Left cardiac atrium (tissue), 4 donors: ENCODE measurements at places on chromosomes 12 and 14.

GRCh38 chr12:12676605-12677004, 19.4 kb downstream of the GPR19 start:
- no peak for DNase-seq

DNA sequence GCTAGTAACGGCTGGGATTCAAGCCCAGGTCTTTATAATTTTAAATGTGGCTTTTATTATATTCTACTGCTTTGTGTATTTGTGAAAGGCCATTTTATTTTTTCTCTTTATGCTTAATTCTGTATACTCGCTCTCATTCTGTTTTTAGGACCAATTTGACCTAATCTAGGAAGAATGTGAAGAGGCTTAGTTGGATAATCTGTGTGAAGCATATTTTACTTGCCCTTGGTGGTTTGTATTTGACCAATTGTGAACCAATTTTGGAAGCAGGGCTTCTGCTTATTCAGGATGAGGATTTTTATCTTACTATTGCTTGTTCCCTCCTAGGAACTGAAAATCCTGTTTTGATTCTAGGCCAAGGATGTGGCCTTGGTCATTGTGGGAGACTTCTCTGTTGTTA, 113.1 kb downstream of the TTC6 start:
- no peak for DNase-seq

- DNase-seq, result no peak
Observed at GRCh38 chr12:46455648-46456352, 83.2 kb upstream of the SLC38A2 start.

GRCh38 chr12:107903341-107904061, 129.0 kb downstream of the ASCL4 start:
- peak; percentile 67 for DNase-seq

DNA sequence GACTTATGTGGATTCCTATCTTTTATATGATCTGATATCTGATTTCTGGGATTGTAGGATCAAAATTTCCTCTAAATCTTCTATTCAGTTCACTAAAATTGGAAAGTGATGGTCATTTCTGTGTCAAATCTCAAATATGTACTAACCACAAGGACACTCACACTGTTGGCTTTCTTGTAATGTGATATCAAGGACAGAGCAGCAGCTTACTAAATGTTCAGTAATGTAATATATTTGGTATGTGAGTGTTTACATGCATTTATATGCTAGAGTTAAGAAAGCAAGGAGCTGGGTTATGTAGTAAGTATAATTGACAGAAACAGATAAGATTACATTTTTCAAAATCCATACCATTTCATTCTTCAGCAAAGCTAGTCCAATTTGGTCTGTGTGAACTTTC, 16.5 kb downstream of the PUS7L start:
- DNase-seq, result no peak

- no peak for DNase-seq
Observed at GRCh38 chr14:100336618-100337530, 13.7 kb downstream of the SLC25A47 start.

DNA sequence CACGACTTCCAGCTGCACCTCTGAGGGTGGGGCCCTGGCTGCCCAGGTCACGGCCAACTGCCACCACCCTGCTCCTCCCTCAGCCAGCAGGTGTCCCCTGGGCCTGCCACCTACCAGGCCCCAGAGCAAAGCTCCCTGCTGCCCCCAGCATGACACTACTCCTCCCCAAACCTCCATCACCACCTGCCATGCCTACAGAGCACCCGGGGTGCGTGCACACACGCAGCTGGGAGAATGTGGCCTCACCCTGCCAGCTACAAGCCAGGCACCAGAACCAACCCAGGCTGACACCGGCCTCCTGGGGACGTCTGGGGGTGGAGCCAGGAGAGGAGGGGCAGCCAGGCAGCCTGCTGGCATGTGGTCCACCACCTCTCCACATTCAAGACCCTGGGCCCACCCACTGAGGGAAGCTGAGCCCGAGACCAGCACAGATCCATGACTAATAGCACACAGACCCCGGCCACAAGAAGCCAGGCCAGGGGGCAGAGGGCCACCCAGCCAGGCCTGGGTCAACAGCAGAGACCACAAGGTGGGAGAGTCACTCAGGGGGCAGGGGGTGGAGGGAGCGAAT, 3.4 kb downstream of the JAG2 start:
- no peak for DNase-seq

DNA sequence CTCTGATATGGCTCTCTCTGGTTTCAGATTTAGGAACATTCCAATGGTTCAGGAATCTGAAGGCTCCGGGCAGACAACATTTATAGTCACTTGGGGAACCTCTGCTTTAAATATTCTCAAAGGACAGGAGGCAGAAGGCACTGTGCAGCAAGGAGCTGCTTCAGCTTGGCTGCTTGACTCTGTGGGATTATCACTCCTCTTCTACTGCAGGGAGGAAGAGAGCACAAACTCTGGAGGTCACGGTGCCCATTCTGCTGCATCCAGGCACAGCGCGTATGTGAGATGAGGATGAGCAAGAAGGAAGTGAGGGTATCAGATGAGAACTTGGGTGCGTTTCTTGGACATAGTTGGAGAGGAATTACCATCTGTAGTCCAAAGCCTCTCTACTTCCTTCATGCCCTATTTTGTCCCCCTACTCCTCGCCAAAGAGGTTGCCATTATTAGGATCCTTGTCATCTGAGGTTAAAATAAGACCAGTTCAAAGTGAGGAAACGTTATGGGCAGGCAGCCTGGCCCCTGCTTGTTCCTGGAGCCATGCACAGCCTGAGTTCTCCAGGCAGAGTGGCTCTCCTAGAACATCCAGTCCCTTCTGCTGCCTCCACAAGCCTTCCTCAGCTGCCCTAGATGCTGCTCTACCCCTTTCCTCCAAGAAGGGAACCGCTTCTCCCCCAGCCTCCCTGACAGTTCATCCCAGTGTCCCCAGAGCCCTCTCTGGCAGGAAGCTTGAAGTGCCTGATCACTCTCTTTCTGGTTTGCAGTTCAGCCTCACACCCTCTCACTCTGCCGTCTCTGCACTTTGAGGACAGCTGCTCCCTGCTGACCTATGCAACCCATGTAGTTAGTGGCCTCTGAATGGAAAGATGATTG, 12.5 kb downstream of the FGF6 start:
- no peak for DNase-seq

DNA sequence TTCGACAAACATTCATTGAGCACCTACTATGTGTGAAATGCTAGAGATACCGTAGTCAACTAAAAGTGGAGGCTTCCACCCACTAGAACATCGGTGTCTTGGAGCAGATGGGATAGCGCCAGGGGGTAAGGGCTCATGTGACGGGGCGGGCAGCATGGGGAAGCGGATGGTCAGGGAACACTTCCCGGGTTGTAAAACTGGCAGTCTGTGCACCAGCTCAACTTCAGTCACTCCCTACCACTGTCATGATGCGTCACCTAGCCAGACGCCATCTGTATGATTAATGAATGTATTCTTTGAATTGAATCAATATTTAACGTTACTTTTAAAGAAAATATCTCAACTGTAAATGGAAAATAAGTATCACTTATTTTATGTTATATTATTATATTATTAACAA, 93.5 kb downstream of the PIWIL1 start:
- DNase-seq, result no peak

GRCh38 chr12:105457026-105457425, 126.5 kb downstream of the C12orf75 start:
- no peak for DNase-seq

GRCh38 chr12:132827763-132828703, 636 bp downstream of the GOLGA3 start:
- DNase-seq, result peak; percentile 50

GRCh38 chr14:69132513-69133181, 20.3 kb downstream of the DCAF5 start:
- no peak for DNase-seq

DNA sequence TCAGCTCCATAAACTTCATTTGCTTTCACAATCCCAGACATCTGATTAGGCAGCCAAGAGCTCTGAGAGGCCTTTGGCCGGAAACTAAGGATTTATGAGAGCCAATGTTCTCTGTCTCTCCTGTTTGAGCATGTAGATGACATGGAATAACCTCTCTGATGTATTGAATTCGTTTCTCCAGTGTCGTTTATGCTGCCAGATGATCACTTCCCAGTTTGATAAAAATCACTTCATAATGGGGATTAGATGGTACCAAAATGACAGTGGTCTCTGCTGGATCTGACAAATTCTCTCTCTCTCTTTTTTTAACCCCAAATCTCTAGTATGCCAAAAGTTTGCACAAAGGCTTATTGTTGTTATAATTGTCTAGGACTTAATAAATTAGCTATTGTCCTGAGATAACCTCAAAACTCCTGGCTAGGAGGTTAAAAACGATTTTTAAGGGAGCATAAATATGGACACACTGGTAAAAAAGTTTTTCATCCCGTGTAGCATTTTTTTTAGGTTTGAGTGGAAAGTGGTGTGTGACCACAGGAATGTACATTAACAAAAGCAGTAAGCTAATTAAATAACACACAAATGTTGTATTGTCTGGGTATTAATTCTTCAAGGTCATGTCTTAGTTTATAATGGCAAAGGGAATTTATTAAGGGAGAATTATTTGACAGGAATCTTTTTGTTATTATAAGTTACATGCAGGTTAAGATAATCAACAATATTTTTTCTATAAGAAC, 82.6 kb upstream of the USP44 start:
- DNase-seq, result no peak

- peak; percentile 51 for DNase-seq
Observed at GRCh38 chr12:51341251-51342007, 5.0 kb downstream of the CELA1 start.

GRCh38 chr12:68304626-68305025, 27.5 kb downstream of the MDM1 start:
- DNase-seq, result no peak

DNA sequence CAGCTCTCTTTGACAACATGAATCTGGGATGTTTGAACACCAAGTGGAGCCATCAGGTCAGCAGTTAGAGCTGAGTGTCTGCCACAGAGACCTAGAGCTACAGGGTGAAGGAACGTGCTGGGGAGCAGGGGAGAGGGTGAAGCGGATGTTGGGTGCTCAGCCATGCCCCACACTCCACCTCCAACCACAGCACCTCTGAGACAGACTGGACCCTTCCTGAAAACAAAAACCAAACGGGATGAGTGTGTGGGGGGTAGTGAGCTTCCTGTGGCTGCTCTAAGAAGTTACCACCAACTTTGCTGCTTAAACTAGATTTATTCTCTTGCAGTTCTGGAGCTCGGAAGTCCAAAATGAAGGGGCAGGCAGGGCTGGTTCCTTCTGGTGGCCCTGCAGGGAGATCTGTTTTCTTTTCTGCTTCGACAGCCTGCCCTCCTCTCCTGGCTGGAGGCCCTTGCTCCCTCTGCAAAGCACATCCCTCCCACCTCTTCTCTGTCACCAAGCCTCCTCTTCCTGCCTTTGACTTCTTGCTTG, 5.6 kb upstream of the GOLGA3 start:
- no peak for DNase-seq

GRCh38 chr12:102509123-102509626, 28.8 kb upstream of the IGF1 start:
- DNase-seq, result no peak

GRCh38 chr12:99870085-99870484, 114.7 kb downstream of the ANKS1B start:
- DNase-seq, result no peak

DNA sequence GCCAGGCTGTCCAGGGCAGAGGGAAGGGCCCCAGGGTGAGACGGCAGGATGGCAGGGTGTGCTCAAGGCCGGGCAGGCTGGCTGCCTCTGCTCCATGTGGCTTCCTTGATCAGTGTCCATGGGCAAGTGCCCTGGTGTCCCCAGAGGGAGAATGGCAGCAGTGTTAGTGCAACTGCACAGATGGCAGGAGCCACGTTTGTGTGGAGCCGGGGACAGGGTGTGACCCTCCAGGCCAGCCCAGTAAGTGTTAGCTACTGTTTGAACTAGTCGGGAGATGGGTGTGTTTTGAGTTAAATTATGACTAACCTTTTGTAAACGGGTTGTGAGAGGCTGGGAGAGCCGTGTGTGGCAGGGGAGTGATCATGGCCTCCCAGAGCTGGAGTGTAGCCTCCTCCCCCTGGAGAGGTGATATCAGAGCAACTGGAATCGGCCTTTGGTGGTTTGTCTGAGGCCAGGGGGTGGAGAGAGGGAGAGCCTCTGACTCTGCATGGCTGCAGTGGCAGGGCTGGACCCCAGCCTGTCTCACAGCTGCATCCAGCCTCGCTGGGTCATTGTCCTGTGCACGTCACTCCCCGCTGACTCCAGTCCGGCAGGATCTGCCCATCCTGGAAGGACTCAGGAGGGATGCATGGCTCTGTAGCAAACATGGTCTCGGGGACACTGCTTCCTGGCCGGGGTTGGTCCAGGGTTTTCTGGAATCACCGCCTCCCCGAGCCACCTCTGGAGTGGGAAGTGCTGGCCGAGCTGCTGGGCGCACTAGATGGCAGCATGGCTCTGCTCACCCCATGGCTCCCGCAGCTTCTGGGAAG, 27.8 kb downstream of the AACS start:
- DNase-seq, result peak; percentile 60

GRCh38 chr14:32933629-32934072, 5.0 kb upstream of the NPAS3 start:
- DNase-seq, result no peak

DNA sequence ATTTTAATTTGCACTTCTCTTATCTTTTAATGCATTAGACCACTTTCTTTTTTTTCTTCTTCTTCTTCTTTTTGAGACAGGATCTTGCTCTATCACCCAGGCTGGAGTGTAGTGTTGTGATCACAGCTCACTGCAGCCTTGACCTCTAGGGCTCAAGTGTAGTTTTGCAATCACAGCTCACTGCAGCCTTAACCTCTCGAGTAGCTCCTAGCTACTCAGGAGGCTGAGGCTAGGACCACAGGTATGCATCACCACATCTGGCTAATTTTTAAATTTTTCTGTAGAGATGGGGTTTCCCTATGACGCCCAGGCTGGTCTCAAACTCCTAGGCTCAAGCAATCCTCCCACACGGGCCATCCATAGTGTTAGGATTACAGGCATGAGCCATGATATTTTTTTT, 12.7 kb downstream of the TMED8 start:
- no peak for DNase-seq

DNA sequence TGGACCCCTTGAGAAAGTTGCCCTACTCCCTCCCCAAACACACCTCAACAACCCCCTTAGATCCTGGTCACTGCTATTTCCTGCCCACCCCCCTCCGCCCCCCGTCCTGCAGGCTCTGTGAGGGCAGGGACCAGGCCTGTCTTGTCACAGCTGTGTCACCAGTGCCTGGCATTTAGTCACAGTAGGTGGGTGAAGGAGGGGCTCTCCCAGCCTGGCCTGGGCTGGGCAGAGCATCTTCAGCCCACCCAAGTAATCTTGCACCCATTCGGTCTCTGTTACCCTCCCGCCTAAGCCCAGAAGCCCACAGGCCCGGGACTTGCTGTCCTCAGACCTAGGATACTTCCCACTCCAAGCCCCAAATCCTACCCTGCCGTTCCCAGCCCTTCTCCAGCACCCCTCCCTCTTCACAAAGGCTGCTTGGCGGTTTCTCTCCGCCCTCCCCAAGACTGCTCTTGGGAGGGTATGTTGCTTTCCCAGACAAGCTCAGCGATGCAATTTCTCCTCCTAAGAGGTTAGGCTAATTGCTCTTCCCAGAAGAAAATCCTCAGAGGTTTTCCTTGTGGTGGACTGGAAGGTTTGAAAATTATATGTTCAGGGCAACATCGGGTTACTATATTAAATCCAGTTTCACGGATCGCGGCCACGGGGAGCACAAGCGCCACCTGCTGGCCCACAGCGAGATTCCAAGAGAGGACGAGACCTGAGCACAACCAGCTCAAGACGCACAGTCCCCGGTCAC, 50.8 kb upstream of the ZFP36L1 start:
- DNase-seq, result peak; percentile 79

- DNase-seq, result no peak
Observed at GRCh38 chr12:71948390-71948789, 9.7 kb downstream of the TPH2 start.
